Activated CD4-positive, CD25-positive, alpha-beta regulatory T cell treated with anti-CD3 and anti-CD28 coated beads, Interleukin-2, amount 50 U/mL, for 16 hours (primary cell): ENCODE measurements at places on chromosomes 5 and 9.

- DNase-seq = peak; percentile 70
Observed at GRCh38 chr9:114653556-114654159, 3.9 kb downstream of the TEX53 start.

DNA sequence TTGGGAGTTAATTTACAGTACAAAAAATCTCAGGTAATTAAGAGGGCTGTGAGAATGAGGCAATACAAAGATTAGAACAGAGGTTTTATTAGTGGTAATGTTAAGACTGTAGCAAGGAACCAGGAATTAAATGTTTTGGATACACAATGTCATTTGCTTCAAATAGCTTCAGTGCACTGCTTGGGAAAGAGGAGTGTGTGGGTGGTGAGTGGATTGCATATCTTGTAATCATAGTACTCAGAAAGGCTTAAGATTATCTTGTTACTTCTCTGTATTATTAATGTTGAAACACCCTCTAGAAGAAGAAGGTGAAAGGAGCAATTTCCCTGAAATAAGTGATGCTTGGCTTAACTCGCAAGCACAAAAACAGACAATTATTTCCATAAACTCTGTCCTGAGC lies 21.0 kb upstream of the TBCA start:
- no peak for DNase-seq

- no peak for DNase-seq
Observed at GRCh38 chr5:121976979-121977378, 15.2 kb downstream of the SRFBP1 start.

- no peak for DNase-seq
Observed at GRCh38 chr9:106445107-106445506, 417.9 kb upstream of the ZNF462 start.

GRCh38 chr9:82034956-82035731 lies 46.6 kb downstream of the SPATA31D1 start:
- no peak for DNase-seq

DNA sequence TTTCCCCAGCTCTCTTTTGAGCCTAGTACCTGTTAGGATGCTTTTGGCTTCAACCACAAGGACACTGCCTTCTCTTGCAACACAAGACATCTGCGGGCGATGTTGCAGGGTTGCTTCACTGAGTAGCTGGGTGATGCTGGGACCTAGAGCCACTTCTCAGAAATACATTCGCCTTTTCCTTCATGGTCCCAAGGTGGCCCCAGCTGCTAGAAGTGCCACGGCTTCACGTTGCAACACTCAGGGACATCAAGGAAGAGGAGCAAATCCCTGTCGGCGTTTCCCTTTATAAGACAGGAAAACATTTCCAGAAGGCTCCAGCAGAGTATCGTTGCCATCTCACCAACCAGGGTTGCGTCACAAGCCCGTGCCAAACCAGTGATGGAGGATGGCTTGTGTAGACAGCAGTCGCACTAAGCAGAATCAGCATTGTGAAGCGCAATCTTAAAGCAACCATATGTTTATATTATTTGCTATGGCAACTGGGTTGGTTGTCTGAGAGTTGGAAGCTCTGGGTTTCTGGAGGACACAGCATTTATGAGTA lies 62.7 kb downstream of the ANKRD33B start:
- DNase-seq = no peak

- DNase-seq = no peak
Observed at GRCh38 chr9:110110154-110110553, 97.8 kb downstream of the C9orf152 start.

DNA sequence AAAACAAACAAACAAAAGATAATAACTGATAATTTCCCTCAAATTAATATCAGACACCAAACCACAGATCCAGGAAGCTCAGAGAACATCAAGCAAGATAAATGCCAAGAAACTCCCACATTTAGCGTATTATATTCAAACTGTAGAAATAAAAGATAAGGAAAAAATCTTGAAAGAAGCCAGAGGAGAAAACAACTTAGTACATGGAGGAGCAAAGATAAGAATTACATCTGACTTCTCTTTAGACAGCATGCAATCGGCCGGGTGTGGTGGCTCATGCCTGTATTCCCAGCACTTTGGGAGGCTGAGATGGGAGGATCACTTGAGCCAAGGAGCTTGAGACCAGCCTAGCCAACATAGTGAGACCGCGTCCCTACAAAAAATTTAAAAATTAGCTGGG lies 17.2 kb upstream of the MLANA start:
- no peak for DNase-seq

DNA sequence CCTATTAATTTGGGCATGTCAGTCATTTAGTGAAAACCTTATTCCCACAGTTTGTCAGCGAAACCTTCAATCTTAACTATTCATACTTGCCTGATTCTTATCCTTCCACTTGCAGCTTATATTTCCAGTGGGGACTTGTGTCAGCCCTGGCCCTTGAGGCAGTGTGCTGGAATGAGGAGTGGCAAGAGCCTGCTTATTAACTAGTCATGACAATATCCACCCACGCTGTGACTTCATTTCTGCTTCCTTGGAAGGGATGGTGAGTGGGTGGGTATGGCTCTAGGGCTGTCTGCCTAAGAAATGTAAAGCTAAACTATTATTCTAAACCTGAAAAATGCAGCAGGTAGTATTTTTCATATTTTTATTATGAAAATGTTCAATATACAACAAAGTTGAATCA lies 34.0 kb upstream of the LURAP1L start:
- DNase-seq = no peak

DNA sequence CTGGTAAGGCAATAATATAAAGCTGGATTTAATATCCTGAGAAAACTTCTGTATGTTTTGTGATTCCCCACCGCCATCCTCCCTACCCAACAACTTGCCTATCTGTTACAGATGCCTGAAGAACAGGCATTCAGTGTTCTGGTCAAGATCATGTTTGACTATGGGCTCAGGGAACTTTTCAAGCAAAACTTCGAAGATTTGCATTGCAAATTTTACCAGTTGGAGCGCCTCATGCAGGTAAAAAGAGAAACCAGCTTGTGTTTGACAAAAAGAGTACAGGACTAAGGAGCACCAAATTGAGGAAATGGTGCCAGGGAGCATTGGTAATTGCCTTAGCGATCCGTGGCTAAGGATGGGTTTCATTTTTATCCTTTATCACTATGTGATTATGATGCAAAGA lies 40.0 kb downstream of the GPR21 start:
- no peak for DNase-seq
